ENCODE measurements at places on chromosomes 6 and 20. TPM values are rescaled to one million over a fixed set of nuclear protein-coding genes. Genes with fewer than 3 reads are reported as not detected.

The POPDC3 gene
- 19.0 TPM for polyA plus RNA-seq

The RBPJL gene
- not detected for polyA plus RNA-seq

GRCh38 chr6:119895626-119896025, 546.1 kb upstream of the MAN1A1 start:
- DNase-seq: no peak

GRCh38 chr6:90100059-90100665, 196.5 kb downstream of the BACH2 start:
- DNase-seq: no peak

DNA sequence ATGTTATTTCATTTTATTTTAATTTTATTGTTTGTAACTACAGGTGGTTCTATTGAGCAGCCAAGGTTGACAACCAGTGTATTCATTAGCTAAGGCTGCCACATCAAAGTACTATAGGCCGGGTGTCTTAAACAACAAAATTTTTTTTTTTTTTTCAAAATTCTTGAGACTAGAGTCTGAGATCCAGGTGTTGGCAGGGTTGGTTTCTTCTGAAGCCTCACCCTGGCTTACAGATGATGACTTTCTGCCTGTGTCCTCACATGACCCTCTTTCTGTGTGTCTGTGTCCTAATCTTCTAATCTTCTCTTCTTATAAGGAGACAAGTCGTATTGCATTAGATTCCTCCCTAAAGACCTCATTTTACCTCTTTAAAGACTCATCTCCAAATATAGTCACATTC, 208.4 kb downstream of the MANEA start:
- DNase-seq: no peak

The MYT1 gene
- 0.23 TPM for polyA plus RNA-seq

- DNase-seq: no peak
Observed at GRCh38 chr6:35064757-35065440, 76.2 kb downstream of the TCP11 start.

The C20orf141 gene
- polyA plus RNA-seq: 1.2 TPM

GRCh38 chr6:140050101-140050995, 675.9 kb upstream of the CITED2 start:
- DNase-seq: peak; percentile 15

The HELZ2 gene
- polyA plus RNA-seq: 7.6 TPM

DNA sequence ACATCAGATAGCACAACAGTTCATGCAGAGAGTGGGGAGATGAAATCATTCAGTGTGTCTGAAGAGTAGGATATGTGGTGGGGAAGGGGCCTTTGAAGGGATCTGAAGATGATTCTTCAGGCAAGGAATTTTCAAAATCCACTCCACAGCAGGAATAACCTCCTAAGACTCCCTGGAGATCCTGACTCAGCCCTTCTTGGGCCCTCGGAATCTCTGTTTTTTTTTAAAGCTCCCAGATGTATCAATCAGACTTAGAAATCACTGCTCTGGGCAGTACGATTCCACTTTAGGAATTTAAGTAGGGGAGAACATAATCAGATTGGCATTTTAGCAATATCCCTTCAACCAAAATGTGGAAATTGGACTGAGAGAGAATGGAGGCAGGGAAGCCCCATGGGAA, 55.5 kb downstream of the RIOK1 start:
- no peak for DNase-seq

DNA sequence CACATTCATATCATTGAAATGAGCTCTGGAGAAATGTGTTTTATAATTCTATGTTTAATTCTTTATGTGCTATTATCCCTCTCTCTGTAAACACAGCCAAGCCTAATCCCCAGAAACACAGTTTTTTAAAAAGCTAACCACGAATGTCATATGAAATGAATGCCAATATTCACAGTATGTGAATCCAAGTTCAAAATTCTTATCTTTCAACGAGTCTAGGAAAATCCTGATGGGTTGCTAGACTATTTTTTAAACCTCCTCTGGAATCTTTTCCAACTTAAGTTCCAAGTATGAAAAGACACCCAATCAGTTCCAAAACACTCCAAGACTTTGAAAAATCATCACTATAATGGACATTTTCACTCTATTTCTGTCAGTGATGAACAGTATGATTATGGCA, 689.3 kb downstream of the HACE1 start:
- DNase-seq: no peak

Data from SK-N-SH (cell line).